Mucosa of descending colon (tissue), 3 donors: ENCODE measurements at places on chromosomes 3 and 15.

- no peak for DNase-seq
Measured at GRCh38 chr3:122469659-122470058, 45.1 kb downstream of the KPNA1 start.

- no peak for DNase-seq
Measured at GRCh38 chr3:147582642-147583041, 173.5 kb downstream of the ZIC1 start.

DNA sequence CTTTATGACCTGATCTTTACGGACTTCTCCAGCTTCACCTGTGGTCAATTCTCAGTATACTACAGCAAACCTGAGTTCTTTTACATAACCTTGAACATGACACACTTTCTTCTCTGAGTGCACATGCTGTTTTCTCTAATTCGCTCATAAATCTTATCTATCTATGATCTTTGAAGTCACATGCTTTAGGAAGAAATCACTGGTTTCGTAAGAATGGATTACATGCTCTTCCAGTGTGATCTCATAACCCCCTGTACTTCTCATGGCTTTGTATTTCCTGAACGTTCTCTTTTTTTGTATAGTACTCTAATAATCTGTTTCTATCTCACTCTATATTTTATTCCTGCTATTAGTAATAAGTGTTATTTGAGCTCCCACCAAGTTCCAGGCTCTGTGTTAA is 1165.2 kb downstream of the TBL1XR1 start:
- DNase-seq = no peak

DNA sequence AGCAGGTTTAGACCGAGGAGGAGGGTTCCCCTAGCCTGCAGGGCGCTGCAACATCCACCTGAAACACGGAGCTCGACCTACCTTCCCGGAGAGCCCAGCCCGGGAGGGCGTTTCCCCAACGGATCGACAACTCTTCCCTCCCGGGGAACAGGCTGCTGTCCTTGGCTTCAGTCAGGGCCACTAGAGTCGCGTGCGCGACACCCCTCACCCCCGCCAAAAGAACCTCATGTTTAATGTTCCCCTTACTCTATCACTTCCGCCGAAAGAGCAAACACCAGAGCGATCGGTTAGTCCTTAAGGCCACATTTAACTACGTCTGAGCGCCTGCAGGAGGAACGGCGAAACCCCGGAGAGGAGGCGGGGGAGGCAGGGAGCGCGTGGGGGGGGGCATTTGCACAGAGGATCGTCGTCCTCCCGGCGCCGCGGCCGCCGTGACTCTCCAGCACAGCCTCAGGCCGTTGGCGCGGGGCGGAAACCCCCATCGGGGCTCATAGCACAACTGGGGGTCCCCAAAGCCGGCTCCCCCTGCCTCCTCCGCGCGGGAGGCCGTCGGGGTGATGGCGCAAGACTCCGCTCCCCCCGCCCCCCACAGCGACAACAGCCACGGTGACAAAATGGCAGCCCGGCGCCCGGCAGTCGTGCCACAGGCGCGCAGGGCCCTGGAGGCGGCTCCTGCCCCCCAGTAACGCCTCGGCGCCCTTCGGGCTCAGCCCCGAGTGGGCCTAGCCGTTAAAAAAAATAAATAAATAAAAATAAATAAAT is 3.2 kb downstream of the ANP32A start:
- peak; percentile 85 for DNase-seq

DNA sequence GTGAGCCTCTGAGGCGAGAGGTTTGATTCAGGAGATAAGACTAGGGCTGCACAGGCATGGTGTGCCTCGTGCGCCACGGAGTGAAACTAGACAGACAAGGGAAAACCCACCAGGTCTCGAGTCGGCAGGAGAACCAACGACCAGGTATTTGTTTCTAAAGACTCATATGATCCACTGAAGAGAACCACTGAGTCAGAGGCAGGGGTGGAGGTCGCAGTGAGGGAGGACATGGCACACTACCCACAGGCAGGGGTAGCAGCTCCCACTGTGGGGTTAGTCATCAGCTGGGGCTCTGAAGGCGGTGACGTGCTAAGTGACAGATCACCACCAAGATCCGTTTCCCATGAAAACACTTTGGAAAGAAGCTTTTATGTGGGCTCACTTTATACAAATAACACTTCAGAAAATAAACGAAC is 45.7 kb downstream of the CHSY1 start:
- DNase-seq = no peak

DNA sequence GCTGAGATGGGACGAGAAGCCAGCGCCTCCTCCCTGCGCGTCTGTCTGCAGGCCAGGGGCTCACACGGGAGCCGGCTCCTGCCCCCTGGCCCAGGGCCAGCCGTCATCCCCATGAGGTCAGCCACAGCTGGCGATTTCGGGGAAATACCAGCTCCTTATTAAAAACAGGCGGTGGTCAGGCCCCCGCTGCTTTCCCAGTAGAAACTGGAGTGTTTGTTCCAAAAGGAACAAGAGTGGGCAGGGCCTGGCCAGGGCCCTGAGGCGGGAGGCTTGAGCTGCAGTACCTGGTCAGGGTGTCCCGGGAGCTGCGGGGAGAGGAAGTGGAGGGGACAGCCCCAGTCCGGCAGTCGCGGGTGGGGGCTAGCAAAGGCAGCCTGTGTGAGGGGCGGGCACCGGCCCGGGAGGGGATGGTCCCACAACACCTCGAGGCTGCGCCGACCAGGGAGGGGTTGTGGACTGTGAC is 17.8 kb downstream of the MYL3 start:
- DNase-seq = no peak

- no peak for DNase-seq
Measured at GRCh38 chr3:128872282-128872681, 7.1 kb upstream of the ACAD9 start.

- DNase-seq = peak; percentile 92
Measured at GRCh38 chr15:65184868-65185717, at the start of gene CLPX. TSS of gene CLPX (minus strand) at chr15:65185342. CDS start at chr15:65185153, 189 bp downstream.

GRCh38 chr15:100918690-100919480 is at the start of gene LRRK1:
TSS of gene LRRK1 (plus strand) at chr15:100919357. CDS start at chr15:100924633, 5,276 bp downstream.
- peak; percentile 70 for DNase-seq

GRCh38 chr15:38613085-38613484 is 48.5 kb upstream of the RASGRP1 start:
- no peak for DNase-seq

- DNase-seq = peak; percentile 9
Measured at GRCh38 chr3:190323246-190323626, 990 bp upstream of the CLDN1 start.

GRCh38 chr15:49758456-49758855 is 137.6 kb downstream of the DTWD1 start:
- no peak for DNase-seq

DNA sequence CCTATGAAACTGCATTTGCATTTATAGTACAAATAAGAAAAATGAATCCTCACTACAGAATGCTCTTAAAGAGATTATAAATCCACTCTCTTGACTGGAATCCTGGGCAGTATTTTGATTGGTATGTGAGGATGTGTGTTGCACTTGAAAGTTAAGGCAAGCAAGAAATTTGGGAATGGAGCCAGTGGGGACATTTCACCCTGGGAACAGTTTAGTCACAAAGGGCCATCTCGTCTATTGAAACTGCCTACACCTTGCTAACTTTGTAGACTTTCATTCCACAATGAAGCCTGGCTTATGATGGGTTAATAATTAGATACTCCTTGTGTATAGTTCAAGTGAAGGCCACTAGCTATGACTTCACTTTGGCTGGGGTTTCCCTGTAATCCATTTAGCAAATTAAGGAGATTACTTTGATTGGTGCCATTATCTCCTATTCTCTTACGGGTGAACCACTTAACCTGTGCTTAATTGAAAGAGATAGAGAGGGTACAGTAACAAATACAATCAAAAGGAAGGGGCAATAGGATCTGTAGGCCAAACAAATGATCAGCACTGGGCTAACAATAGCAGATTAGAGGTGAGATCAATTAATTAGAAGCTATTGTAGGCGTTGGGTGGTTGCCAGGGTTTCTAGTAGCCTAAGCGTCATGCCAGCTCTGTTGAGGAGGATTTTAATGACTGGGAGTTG is 146.9 kb upstream of the RARB start:
- no peak for DNase-seq

GRCh38 chr3:24850245-24850644 is 355.6 kb upstream of the THRB start:
- no peak for DNase-seq

DNA sequence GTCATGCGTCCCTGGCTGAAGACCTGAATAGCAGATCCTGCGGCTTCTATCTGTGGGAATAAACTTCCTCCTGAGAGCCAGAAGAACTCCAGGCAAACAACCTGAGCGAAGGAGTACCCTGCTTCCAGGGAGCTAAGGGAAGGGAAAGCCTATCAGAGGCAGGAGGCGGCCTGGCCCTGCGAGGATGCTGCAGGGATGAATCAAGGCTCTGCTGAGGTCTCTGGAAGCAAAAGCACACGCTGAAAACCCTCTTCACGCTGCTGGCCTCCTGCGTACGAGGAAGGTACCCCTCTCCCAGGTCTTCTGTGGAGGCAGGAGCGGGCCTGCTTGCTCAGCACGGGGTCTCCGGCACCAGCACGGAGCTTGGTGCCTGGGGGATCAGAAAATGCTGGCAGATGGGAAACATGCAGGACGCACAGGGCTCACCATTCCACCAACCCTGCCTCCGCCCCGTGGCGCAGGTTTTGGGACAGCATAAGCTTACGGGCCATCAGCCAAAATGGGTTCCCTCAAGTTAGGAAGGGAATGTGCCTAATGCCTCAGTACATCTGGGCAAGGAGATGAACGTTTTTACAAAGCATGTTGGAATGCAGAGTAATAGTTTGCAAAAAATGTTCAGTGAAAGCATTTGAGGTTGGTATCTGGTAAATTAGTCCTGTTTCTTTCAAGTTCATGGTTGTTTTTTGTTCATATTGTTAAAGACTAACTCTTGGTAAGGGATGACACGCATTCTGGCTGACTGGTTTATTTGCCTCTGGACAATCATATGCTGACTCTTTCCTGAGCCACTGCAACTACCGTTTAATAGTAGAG is 72.3 kb downstream of the CHSY1 start:
- no peak for DNase-seq

- no peak for DNase-seq
Measured at GRCh38 chr3:149381173-149382100, 4.0 kb upstream of the TM4SF1 start.

DNA sequence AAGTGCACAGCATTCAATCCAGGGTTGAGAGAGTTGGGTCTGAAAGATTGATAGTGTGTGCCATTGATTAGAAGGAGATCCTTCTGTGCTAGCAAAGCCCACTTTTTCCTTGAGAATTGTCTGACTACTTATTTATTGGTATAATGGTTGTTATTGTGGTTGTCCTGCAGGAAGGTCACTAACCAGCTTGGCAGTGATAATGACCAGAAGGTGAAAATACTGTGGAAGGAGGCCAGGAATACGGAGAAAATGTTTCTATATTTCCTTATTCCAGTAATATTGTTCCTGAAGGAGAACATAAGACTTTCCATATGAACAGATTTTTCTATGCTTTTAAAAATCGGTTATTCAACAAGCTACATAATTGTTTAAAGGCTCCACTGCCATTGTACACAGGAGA is 115.8 kb upstream of the CTDSPL start:
- DNase-seq = no peak

- DNase-seq = no peak
Measured at GRCh38 chr3:196414469-196414868, 17.8 kb downstream of the UBXN7 start.

- DNase-seq = no peak
Measured at GRCh38 chr3:76765511-76765910, 274.4 kb upstream of the ROBO2 start.

- no peak for DNase-seq
Measured at GRCh38 chr3:195150181-195151118, 120.5 kb downstream of the XXYLT1 start.

GRCh38 chr15:73717802-73718201 is 33.6 kb downstream of the CD276 start:
- no peak for DNase-seq

GRCh38 chr3:172869368-172869771 is 118.8 kb downstream of the ECT2 start:
- DNase-seq = peak; percentile 85

- DNase-seq = peak; percentile 76
Measured at GRCh38 chr15:28021281-28022039, 77.7 kb downstream of the OCA2 start.

- no peak for DNase-seq
Measured at GRCh38 chr3:135260025-135260424, 465.0 kb downstream of the EPHB1 start.

GRCh38 chr15:76289582-76289981 is 21.7 kb downstream of the ETFA start:
- DNase-seq = no peak

DNA sequence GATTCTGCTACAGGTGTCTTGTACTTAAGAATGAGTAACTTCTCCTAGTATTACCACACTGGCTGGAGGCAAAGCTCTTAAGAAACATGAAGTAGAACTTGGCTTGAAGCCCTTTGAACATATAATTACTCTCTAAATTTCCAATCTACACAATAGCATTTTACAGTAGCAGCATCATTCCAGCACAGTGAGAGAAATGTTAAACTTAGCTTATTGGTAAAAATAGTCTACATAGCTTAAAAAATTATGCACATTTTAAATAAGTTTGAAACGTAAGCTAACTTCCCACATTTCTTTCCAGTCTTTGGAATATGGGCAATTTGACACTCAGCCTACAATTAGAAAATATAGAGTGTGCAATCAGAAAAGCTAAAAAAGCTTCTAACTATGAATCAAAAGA is 32.8 kb upstream of the TOP2B start:
- no peak for DNase-seq

DNA sequence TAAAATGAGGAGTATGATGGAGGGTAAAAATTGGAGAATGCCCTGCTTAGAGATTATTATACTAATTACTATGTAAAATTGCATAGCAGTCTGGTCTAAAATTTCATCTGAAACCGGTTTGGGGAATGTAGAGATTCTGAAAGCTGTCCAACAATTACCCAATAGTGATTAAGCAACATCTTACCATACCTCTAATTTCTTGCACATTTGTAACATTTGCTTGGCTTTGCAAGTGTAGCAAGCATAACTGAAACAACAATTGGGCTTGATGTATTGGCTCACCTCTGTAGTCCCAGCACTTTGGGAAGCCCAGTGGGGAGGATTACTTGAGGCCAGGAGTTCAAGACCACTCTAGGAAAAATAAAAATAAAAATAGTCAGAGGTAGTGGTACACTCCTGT is 17.4 kb downstream of the AADACL2 start:
- no peak for DNase-seq

GRCh38 chr3:13051581-13051980 is 21.6 kb downstream of the IQSEC1 start:
- DNase-seq = no peak

DNA sequence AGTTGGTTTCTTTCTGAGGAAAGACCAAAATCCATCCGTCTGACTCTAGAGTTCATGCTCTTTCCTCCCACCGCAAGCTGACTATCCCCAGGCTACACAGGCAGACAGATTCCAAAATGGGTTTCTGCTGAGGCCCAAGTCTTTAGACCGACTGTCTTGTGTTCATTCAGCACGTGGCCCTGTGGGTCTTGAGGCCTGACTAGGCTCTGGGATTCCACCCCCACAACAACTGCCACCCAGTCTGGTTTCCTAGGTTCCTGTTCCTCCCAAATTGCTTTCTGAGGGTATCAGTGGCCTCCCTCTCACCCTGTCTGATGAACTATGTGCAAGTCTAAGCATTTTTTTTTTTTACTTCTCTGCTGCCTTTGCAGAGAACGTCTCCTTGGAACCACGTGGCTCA is 67.7 kb downstream of the CYP19A1 start:
- DNase-seq = no peak

GRCh38 chr3:132283916-132284405 is 33.2 kb upstream of the ACP3 start:
- DNase-seq = no peak
